ENCODE measurements at places on chromosomes 5 and 9.

DNA sequence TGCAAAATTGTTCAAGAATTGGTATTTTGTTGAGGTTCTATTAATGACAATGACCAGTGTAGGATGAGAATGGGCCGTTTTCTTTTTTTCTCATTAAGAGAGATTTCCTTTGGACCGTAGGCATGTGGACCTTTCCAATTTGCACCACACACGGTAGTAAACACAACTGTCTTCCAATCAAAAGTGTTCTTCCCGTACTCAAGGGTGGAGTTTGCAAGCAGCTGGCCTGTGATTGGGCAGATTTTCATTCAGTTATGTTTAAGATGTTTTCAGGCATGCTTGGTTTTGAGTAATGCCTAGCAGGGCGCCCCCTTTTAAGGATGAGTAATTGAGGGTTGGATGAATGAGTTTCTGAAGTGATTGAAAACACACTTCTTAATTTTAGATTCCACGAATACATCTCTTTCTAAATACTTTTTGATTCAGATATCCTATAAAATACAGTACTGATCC lies 2.5 kb downstream of the KDM3B start:
- DNase-seq, result peak; percentile 48

GRCh38 chr5:160242145-160242544 lies 12.8 kb downstream of the FABP6 start:
- no peak for DNase-seq

- no peak for DNase-seq
Measured at GRCh38 chr5:12016159-12016746, 112.0 kb upstream of the CTNND2 start.

GRCh38 chr5:177293819-177294581 lies 9.5 kb downstream of the RAB24 start:
- DNase-seq, result no peak

DNA sequence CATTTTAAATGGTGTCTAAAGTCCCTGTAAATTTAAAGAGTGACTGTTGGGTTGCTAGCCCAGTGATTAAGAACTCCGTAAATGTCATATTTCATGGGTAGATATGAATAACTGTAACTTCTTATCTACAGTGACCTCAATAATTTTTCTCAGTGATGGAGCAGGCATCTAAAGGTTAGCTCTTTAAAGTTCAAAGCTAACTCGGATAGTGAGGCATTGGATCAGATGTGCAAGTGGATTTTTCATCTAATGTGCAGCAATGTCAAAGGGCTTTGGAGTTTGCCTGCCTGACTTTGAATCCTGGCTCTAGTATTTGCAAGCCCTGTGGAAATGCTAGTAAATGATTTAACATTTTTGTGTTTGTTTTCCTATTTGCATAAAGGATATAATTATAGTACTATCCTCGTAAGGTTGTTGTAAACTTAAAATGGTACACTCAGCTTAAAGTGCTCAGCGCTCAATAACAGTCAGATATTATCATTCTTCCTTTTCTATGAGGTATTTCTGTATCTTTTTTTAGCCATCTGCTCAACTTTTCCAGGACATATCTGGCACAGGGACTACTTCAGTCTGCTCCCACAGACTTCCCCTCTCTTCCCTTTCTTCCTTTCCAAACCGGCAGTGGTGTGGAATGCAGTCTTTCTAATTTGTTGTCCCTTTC lies 163.7 kb upstream of the ELL2 start:
- DNase-seq, result no peak

- DNase-seq, result no peak
Measured at GRCh38 chr9:1528456-1528855, 478.3 kb downstream of the DMRT2 start.
